ENCODE measurements at places on chromosomes 11 and 22.
A peak's percentile ranks its signal among the peaks of the same experiment; 100 is the strongest.

DNA sequence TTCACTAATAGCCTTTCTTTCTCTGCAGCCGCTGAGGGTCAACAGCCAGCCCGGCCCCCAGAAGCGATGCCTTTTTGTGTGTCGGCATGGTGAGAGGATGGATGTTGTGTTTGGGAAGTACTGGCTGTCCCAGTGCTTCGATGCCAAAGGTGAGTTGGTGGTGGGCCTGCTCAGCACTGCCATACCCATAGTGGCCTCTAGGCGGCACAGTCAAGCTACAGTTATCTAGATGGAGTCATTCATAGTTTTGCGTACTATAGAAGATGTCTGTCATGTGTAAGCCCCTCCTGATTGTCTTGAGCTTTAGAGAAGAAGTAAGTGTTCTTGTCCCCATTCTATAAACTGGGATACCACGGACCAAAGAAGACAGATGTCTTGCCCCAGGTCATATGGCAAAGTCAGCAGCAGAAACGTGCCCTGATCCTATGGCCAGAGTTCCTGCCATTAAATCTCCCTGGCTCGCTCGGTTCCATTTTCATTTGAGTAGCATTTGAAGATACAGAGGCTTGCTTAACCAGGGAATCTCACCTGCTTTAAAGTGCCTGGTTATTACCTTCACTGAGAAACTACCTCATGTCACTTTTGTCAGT lies 42.1 kb upstream of the CRTAM start:
- H3K27ac ChIP-seq: no peak overlapping the region
- peak; percentile 67 for DNase-seq
- H3K27me3 ChIP-seq: no peaks in the 10 kb centered on the region
- no peak overlapping the region for H3K4me3 ChIP-seq
- H3K36me3 ChIP-seq: peaks cover 7% of the 10 kb centered on the region

DNA sequence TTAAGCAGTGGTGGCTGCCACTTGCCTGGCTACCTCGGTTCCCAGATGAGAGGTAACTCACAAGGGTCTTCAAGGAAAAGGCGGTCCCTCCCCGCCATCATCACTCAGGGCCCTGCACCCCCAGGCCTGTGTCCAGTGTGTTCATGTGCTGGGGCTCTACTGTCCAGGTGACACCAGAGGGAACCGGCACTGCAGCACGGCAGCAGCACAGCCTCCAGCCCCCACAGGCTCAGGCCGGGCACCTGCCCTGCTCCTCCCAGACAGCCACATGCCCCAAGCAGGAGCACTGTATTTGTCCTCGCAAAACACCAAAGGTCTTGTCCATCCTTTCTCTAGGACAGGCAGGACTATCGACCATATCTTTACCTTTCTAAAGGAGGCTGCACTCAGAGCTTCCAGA lies 982.1 kb downstream of the NTM start:
- H3K27me3 ChIP-seq: no peaks in the 10 kb centered on the region
- no peak overlapping the region for H3K4me3 ChIP-seq
- no peaks in the 10 kb centered on the region for H3K36me3 ChIP-seq
- peaks cover 9% of the 10 kb centered on the region for H3K4me1 ChIP-seq

GRCh38 chr11:86117001-86117711 lies 48.3 kb upstream of the PICALM start:
- no peak overlapping the region for H3K27ac ChIP-seq
- peaks cover 23% of the 10 kb centered on the region for H3K4me1 ChIP-seq
- DNase-seq: no peak
- no peaks in the 10 kb centered on the region for H3K36me3 ChIP-seq
- H3K27me3 ChIP-seq: peaks cover 4% of the 10 kb centered on the region
- H3K4me3 ChIP-seq: no peak overlapping the region

DNA sequence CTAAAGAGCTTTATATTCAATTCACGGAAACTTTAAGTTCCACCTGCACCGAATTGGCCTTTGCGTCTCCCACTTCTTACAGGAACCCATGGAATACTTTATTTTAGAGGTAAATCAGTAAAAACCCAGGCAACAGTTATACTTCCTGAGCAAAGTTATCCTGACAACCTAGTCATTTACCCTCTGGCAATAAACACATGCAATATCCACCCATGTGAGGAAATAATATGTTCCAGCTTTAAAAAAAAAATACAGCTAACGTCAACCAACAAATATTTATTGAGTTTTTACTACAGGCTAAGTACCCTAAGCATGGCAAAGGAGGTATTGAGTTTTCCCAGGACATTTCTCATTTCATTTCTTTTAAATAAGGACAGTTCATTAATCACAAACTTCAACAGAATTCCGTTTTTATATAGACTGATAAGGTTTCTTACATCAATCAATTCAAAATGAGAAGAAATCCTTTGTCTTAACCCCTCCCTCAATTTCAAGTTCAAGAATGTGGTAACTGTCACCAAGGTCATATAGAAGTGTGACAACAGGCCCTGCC lies 38.3 kb upstream of the CCDC34 start:
- no peaks in the 10 kb centered on the region for H3K27me3 ChIP-seq
- no peak for DNase-seq
- no peaks in the 10 kb centered on the region for H3K36me3 ChIP-seq

DNA sequence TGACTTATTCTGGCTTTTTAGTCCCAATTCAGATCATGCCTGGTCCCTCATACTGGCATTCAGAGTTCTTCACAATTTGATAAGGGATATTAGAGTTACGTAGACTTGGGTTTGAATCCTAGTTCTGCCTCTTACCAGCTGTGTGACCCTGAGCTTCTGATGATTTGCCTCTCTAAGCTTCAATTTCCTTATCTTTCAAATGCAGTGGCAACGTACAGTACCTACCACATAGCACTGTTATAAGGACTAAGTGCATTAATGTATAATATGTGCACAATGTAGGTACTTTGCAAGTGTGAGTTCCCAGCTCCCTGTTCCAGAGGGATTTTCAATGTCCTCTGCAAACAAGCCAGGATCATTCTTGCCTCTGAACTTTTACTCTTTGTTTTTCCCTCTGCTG lies 7.3 kb downstream of the RHOG start:
- peak overlapping the region; percentile 78 for H3K27ac ChIP-seq
- H3K27me3 ChIP-seq: no peaks in the 10 kb centered on the region
- peaks cover 77% of the 10 kb centered on the region for H3K4me1 ChIP-seq
- no peak for DNase-seq
- peaks cover 61% of the 10 kb centered on the region for H3K36me3 ChIP-seq
- H3K4me3 ChIP-seq: no peak overlapping the region

DNA sequence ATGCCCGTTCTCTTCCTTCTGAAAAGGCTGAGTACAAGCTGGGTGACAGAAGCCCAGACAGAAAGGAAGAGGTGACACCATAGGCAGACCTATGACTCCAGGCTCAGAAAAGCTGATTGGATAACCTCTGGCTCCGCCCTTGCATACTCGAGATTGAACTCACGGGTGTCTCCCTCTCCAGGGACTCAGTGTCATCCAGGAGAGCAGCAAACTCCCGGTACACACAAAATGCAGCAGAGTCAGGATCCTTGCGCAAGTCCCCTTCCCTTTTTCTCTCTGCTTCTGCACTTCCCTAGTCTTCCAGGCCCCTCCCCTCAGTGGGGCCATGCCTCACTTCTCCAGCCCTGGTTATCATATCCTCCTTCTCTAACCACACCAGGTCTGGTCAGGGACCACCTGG lies 9.8 kb downstream of the SCN4B start:
- H3K27ac ChIP-seq: no peak overlapping the region
- H3K4me1 ChIP-seq: peaks cover 11% of the 10 kb centered on the region
- peak overlapping the region; percentile 37 for H3K4me3 ChIP-seq
- H3K27me3 ChIP-seq: peaks cover 69% of the 10 kb centered on the region

GRCh38 chr22:44697423-44698141 lies 4.4 kb upstream of the PRR5 start:
- no peaks in the 10 kb centered on the region for H3K27me3 ChIP-seq
- no peaks in the 10 kb centered on the region for H3K36me3 ChIP-seq
- no peak overlapping the region for H3K4me3 ChIP-seq
- H3K27ac ChIP-seq: no peak overlapping the region
- H3K4me1 ChIP-seq: peaks cover 8% of the 10 kb centered on the region

GRCh38 chr22:43740587-43741270 lies 71.4 kb downstream of the EFCAB6 start:
- H3K27me3 ChIP-seq: no peaks in the 10 kb centered on the region
- no peaks in the 10 kb centered on the region for H3K4me1 ChIP-seq
- H3K36me3 ChIP-seq: no peaks in the 10 kb centered on the region
- H3K4me3 ChIP-seq: no peak overlapping the region
- no peak overlapping the region for H3K27ac ChIP-seq

DNA sequence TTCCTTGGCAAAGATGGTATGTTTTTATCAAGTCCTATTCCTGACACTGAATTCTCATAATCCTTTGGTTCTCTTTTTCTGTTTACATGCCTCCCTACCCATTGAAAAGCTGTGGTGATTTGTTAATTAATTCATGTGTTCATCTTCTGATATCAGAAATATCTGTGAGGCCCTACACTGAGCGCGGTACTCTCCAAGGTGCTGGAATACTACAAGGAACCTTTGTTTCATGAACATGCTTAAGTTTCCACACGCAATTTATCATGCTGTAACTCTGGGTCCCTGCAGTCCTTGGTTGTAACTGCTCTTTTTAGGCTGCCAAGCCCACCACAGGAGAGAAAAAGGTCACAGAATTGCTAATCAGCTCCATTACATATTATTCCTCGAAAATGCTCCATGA lies 331.8 kb downstream of the FAT3 start:
- H3K27me3 ChIP-seq: no peaks in the 10 kb centered on the region
- no peaks in the 10 kb centered on the region for H3K4me1 ChIP-seq
- no peak for DNase-seq
- no peak overlapping the region for H3K4me3 ChIP-seq
- H3K36me3 ChIP-seq: no peaks in the 10 kb centered on the region

GRCh38 chr22:22764085-22764484 lies 119.7 kb downstream of the GGTLC2 start:
- H3K4me1 ChIP-seq: peaks cover 5% of the 10 kb centered on the region
- peaks cover 13% of the 10 kb centered on the region for H3K27me3 ChIP-seq
- no peak overlapping the region for H3K27ac ChIP-seq
- no peak for DNase-seq
- H3K4me3 ChIP-seq: no peak overlapping the region
- H3K36me3 ChIP-seq: no peaks in the 10 kb centered on the region

- no peak for DNase-seq
- no peaks in the 10 kb centered on the region for H3K27me3 ChIP-seq
- H3K4me3 ChIP-seq: no peak overlapping the region
- no peaks in the 10 kb centered on the region for H3K36me3 ChIP-seq
- H3K27ac ChIP-seq: no peak overlapping the region
- H3K4me1 ChIP-seq: no peaks in the 10 kb centered on the region
Measured at GRCh38 chr11:1459219-1459575, 27.4 kb downstream of the MOB2 start.

Measured in activated CD4-positive, alpha-beta T cell treated with anti-CD3 and anti-CD28 coated beads, Interleukin-2, amount 10 ng/mL, durations not matched to agents 7 days and 5 days (primary cell).